ENCODE measurements at places on chromosomes 13 and 19.

GRCh38 chr19:4373601-4374497 lies 26.5 kb downstream of the SH3GL1 start:
- DNase-seq = no peak

- no peak for DNase-seq
Measured at GRCh38 chr19:33948651-33949335, 152.1 kb downstream of the KCTD15 start.

DNA sequence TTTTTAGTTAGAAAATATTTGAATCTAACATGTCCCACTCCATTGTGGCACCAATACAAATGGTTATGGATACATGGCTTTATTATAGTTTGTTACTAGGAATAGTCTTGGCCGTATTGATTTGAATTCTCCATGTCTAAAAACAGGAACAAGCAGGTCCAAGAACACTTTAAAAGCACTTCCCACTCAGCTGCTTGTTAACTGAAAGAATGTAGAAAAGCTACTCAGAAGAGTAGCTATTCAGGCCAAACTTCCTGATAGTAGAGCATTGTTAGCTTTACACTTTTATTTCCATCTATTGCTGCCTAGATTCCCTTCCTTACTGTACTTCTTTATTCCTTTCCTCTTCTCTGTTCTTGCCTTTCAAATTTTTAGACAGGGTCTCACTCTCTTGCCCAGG lies 6.9 kb downstream of the PIBF1 start:
- DNase-seq = no peak

GRCh38 chr13:108859197-108860012 lies 230.0 kb downstream of the MYO16 start:
- no peak for DNase-seq

DNA sequence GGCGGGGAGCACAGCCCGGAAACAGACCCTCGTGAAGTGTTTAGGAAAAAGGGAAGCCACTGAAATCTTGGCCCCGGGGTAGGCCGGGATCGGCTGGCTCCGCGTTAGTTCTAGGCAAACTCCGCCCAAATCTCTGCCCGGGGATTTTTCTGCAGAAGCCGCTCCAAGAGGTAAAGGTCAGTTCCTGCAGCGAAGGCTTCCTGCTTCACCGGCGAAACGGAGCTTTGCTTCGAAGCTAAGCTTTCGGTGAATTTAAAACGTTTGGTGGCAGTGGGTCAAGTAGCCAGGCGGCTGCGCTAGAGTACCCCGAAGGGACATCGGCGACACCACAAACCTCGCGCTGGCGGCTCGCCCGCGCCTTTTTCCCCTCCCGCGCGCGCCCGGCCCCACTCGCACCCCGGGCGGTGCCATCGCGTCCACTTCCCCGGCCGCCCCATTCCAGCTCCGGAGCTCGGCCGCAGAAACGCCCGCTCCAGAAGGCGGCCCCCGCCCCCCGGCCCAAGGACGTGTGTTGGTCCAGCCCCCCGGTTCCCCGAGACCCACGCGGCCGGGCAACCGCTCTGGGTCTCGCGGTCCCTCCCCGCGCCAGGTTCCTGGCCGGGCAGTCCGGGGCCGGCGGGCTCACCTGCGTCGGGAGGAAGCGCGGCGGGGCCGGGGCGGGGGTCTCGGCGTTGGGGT lies 441 bp downstream of the GJB2 start:
- DNase-seq = no peak

- no peak for DNase-seq
Measured at GRCh38 chr19:33214596-33214995, 11.1 kb downstream of the SLC7A10 start.

DNA sequence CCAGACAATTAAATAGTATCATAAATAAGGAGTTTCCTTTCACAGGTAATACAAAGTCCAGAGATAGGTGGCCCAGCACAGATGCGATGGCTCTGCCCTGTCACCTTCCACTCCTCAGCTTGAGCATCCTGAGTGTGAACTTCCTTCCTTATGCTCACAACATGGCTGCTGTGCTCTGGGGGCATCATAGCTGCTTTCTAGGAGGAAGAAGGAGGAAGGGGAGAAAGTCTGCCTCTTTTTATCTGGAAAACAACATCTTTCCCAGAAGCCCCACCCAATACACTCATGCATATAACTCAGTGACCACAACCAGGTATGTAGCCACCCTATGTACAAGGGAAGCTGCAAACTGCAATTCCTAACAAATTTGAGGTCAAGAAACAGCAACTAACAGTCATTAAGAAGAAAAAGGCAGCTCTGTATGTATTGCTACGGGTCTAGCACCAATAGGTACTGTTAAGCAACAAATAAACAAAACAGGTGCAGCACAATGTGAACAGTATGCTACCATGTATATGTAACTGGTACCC lies 201.2 kb upstream of the UBL3 start:
- no peak for DNase-seq

DNA sequence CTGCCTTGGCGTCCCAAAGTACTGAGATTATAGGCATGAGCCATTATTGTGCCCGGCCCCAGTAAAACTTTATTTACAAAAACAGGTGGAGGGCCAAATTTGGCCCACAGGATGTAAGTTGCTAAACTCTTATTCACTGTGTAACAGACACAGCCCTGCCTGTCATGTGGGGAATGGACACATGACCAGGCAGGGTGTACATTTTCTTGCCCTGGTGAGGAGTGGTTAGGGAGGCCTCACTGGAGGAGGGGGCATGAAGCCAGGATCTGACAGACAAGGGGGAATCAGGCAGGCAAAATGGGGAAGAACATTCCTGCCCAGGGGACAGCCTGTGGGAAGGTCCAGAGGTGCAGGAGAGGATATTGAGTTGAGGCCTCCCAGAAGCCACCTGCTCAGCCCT lies 7.4 kb upstream of the PGLS start:
- DNase-seq = no peak

- DNase-seq = no peak
Measured at GRCh38 chr19:41928754-41929535, 696 bp upstream of the ERFL start.

- DNase-seq = no peak
Measured at GRCh38 chr19:56841193-56841543, 642 bp upstream of the PEG3 start.

- no peak for DNase-seq
Measured at GRCh38 chr13:27005556-27005955, 166.1 kb downstream of the USP12 start.

DNA sequence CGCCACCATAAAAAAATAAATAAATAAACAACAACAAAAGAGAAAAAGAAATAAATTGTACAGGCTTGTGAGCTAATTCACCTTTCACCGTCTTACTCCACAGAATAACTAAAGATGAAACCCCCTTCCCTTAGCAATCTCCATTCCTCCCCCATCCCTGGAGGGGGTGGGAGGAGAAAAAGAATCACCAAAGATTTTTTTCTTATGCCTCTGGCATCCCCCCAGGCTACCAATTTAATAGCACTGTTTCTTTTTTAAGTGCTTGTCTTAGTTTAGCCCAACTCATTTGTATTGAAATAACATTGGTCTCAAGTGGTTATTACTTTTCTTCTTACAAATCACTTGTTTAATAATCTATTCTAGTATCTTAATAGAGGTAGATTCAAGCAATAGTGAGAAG lies 23.9 kb upstream of the KLF5 start:
- DNase-seq = no peak

DNA sequence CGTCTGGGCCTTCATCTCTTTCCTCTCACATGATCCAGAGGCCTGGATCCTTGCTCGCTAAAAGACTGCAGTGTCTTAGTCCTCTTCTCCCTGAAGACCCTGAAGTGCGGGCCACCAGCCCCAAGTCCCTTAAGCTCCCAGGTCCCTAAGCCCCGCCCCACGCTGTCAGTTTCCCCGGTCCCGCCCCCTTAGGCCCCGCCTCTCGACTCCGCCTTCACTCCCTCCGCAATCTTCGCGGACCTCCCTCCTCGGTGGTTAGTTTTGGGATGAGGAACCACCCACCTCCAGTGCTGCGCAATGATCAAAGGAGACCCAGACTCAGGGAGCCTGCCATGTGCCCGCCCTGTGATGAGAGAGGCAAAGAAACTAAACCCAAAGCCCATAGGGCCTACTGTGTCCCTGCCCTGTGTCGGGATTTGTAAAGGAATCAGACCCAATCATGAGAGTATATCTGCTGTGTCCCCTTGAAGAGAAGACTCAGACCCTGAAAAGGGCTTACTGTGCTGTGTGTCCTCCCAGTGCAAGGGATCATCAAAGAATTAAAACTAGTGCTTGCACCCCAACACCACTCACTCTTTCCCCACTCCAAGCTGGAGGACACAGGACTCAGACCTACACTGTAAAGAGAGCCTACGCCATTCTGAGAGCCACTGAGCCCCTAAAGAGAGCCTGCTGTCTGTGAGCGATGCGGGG lies 3.0 kb upstream of the COX6B1 start:
- DNase-seq = peak; percentile 85

- DNase-seq = no peak
Measured at GRCh38 chr19:49853852-49854377, 3.0 kb downstream of the PTOV1 start.

DNA sequence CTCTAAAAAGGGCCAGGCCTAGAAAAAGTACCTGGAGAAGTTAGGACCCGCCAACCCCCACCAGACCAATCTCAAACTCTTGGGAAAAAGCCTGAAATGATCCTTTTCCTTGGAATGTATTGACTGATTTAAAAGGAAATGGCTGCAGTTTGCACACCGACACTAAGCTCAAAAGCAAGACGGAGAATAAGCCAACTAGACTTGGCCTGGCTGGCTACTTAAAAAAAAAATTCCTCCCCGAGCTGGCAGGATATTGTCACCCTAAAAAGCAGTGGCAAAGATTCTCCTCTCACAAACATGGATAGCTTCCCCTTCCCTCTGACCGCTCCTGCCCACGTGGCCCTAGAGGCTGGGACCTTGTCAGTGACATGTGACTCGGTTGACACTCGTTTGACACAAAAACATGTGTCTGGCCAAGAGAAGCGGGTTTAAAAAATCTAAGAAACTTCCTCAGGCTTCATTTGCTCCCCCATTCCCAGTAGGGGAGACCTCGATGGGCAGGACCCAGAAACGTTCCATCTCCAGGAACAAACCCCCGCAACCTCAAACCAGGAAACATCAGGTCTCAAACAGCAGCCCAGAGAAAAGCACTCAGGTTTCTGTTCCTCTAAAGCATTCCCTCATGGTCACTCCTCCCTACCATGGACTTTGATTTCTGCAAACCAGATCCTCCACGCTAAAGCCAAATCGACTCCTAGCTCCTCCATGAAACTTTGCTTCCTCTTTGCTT lies 1.3 kb downstream of the RFX1 start:
- no peak for DNase-seq

- no peak for DNase-seq
Measured at GRCh38 chr13:36133950-36134626, 2.9 kb upstream of the DCLK1 start.

GRCh38 chr13:44368599-44369368 lies 4.8 kb upstream of the SERP2 start:
- no peak for DNase-seq

DNA sequence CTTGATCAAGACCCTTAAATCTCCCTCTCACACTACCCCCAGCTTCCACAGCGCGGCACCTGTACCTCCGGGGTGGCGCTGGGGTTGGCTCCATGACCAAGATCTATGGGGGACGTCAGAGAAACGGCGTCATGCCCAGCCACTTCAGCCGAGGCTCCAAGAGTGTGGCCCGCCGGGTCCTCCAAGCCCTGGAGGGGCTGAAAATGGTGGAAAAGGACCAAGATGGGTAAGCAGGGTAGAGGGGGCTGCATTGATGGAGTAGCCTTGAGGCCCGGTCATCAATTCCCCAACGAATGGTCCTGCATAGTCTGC lies 8.1 kb upstream of the CD79A start:
- DNase-seq = no peak

GRCh38 chr19:5484398-5485285 lies 29.4 kb downstream of the ZNRF4 start:
- DNase-seq = no peak

- DNase-seq = no peak
Measured at GRCh38 chr19:28519218-28519779, 693.7 kb downstream of the UQCRFS1 start.

DNA sequence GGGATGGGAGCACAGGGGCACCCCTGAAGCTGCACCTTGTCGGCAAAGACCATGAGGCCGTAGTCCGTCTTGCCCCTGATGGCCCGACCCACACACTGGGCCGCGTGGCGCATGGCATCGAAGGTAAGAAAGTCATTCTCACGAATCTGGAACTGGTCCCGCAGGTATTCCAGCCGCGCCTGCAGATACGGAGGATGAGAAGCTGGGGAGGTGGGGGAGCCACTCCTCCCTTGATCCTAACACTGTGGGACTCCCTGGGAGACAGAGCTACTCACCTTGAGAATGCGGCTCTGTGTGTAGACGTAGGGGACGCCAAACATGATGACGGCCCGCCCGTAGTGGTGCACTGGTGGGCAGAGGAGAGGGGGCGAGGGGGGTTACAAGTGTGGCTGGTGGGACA lies 11.9 kb downstream of the KLC3 start:
- DNase-seq = no peak

DNA sequence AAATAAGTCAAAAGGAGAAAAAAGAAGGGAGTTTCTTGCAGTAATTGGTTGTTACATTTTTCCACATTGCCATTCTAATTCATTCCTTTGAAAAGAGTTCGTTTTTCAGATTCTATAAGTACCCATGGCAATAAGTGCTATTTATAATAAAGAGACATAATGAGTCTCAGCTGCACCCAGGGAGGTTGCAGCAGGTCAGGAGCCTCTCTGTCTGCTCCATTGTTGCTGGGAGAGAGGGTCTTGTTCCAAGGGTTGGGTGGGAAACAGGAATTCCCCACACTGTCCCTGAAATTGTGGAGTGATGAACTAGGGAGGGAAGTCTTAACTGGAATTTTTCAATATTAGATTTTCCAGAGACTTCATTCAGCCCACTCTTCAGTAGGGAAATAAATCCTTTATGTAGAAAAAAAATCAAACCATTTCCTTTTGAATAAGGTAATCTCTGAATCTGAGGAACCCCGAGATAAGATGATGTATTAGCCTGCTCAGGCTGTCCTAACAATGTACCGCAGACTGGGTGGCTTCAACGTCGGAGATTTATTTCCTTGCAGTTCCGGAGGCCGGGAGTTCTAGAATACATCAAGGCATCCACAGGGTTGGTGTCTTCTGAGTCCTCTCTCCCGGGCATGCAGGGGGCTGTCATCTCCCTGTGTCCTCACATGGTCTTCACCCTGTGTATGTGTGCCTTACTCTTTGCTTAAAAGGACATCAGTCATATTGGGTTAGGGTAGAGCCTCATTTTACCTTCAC lies 342.7 kb upstream of the TMTC4 start:
- no peak for DNase-seq

GRCh38 chr13:25080773-25081172 lies 15.2 kb upstream of the PABPC3 start:
- DNase-seq = no peak

DNA sequence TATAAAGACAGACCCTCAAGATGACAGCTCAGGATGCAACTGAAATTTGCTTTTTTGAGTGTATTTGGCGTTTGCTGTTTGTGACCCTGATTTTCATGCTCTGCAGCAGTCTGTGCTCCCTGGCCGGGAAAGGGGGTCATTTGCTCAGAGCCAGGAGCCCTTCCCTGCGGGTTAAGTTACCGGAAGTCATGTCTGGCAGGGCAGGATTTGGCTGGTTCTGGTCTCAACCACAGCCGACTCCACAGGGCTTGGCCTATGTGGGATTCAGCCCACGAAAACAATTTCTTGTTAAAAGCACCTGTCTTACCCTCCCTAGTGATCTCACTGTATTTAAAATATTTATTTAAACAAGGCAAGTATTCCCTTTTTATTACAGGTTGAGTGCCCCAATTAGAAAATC lies 22.6 kb downstream of the MCF2L start:
- no peak for DNase-seq
